ENCODE measurements at places on chromosomes 3 and 15. TPM values are rescaled to one million over a fixed set of nuclear protein-coding genes. Genes with fewer than 3 reads are reported as not detected.

Gene GOLGA8J
- total RNA-seq = not detected

Gene FBLN2
- 15.9 TPM for total RNA-seq

DNA sequence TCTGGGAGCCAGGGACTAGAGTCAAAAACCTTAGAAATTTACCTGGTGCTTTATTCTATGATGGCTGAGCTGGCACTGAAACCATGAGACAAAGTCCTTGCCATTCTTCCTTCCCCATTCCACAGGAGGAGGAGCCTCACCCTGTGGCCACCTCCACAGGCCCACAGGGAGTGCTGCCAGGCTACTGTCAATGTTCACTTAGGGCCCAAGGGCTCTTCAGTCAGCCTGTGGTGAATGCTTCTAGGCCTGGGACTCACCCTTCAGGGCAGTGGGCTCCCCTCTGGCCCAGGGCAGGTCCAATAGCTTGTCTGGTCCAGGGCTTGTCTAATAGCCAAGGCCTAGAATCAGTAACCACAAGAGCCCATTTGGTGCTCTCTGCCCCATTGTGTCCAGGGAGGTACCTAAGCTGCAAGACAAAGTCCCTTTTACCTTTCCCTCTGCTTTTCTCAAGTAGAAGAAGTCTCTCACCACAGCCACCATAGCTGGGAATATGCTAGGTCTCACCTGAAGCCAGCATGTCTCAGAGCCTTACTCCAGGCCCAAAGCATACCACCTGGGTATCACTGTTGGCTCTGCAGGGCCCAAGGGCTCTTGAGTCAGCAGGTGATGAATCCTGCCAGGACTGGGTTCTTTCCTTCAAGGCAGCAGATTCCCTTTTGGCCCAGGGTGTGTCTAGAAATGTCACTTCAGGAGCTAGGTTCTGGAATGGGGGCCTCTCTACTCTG is 61.8 kb upstream of the CHRNB4 start:
- DNase-seq = no peak
- no peaks in the 10 kb centered on the region for H3K27me3 ChIP-seq
- H3K4me3 ChIP-seq = no peak overlapping the region
- H3K4me1 ChIP-seq = no peaks in the 10 kb centered on the region
- peaks cover 4% of the 10 kb centered on the region for H3K36me3 ChIP-seq

- DNase-seq = no peak
- no peak overlapping the region for H3K4me3 ChIP-seq
- H3K4me1 ChIP-seq = no peaks in the 10 kb centered on the region
- H3K27ac ChIP-seq = no peak overlapping the region
- no peaks in the 10 kb centered on the region for H3K27me3 ChIP-seq
- H3K36me3 ChIP-seq = no peaks in the 10 kb centered on the region
Observed at GRCh38 chr3:160168246-160168645, 57.0 kb upstream of the C3orf80 start.

DNA sequence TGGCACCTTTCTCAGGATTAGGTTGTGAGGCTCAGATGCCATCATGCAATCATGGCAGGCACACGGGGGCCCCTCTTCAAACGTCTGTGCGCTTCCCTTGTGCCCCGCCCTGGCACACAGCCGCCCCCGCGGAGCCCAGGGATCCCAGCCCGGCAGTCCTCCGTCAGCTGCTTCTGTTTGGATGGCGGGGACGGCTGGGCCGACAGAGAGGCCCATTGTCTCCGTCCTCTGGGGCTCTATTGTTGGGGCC is 849 bp upstream of the HDAC11 start:
- H3K36me3 ChIP-seq = no peaks in the 10 kb centered on the region
- peaks cover 15% of the 10 kb centered on the region for H3K4me1 ChIP-seq

DNA sequence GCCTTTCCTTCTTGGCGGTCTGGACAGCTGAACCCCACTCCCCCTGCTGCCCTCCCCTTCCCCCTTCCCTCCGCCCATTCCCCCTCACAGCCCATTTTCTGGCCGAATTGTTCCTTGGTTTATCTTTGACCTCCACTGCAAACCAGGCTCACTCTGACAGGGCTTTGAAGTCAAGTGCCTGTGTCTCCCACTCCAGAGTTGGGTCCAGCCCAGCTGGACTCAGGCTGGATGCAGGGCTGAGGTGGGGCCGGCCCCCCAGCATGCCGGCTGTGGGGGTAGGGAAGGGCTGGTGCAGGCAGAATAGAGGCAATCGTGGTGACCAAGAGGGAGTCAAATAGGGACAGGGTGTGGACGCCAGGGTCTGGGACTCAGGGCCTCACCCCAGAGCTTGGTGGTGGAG is 57.0 kb upstream of the MRPS22 start:
- no peak for DNase-seq
- no peak overlapping the region for H3K4me3 ChIP-seq
- no peak overlapping the region for H3K27ac ChIP-seq
- no peaks in the 10 kb centered on the region for H3K36me3 ChIP-seq
- no peaks in the 10 kb centered on the region for H3K4me1 ChIP-seq

DNA sequence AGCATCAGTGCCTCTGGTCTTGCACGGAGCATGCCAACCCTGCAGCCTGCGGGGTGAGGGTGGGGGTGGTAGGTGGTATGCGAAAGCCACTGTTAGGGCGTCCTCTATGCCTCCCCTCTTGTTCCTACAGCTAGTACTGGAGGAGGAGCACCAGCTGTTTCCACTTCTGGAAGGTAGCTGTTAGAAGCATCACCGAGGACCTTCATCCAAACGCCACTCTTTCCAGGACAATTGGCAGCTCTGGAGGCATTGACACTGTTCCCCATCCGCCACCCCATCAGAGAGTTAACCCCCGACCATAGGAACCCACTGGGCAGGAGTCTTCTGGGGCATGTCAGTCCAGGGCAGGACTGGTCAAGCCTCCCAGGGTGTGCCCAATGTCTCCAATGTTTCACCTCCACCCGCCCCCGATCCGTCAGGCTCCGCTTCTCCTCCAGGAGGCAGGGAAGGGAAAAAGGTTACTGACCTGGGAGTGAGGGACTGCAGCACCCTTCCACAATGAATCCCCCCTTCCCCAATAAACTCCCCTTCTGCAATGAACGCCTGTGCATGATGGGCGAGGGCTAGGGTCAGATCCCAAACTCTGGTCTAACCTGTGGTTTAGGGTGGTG is 487 bp downstream of the DUOX2 start:
- H3K4me1 ChIP-seq = no peaks in the 10 kb centered on the region
- DNase-seq = peak; percentile 5
- no peaks in the 10 kb centered on the region for H3K36me3 ChIP-seq
- peak overlapping the region; percentile 13 for H3K4me3 ChIP-seq
